ENCODE measurements at places on chromosomes 5 and 9.
A peak's percentile ranks its signal among the peaks of the same experiment; 100 is the strongest.

DNA sequence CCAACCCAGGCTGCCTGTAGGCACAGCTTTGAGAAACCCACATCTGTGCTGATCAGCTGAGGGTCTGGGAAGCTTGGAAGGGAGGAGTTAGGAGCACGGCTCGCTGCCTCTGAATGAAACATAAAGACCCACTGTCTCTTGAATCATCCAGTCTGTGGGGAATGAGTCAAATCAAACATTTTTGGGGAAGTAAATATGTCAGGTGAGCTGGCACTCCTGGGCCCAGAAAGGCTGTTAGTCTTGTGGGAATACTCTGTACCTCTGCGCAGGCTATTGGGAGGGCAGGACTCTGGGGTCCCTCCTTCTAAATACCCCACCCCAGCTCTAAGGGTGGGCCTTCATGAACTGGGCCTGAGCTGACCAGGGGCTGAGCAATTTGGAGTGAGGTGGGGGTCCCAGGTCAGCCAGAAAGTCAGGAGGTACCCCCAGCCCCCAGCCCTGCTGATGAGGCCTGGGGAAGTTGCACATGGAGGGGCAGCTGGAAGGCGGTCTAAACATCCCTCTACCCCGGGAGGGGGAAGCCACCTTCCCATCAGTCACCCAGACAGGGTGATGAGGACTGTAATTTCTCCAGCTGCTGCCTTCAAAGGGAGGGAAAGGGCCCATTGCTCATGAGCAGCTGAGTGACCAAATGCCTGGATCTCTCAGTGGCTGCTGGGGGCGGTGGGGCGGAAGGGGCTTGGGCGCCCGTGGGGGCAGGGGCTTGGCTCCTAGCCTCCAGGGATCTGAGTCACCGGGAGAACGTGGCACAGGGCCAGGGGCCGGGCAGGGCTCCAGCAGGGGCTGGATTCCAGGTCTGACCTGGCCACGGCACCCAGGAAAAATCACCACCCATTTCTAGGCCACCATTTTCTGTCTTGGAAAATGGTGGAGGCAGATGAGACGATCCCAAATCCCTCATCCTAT lies 10.8 kb downstream of the FIBCD1 start:
- DNase-seq = peak; percentile 63

- peak; percentile 38 for DNase-seq
Observed at GRCh38 chr5:131005963-131006684, 158.9 kb downstream of the HINT1 start.

- no peak for DNase-seq
Observed at GRCh38 chr5:12592228-12592627, 688.0 kb upstream of the CTNND2 start.

GRCh38 chr9:121156263-121156731 lies 45.4 kb downstream of the RAB14 start:
- DNase-seq = peak; percentile 93

DNA sequence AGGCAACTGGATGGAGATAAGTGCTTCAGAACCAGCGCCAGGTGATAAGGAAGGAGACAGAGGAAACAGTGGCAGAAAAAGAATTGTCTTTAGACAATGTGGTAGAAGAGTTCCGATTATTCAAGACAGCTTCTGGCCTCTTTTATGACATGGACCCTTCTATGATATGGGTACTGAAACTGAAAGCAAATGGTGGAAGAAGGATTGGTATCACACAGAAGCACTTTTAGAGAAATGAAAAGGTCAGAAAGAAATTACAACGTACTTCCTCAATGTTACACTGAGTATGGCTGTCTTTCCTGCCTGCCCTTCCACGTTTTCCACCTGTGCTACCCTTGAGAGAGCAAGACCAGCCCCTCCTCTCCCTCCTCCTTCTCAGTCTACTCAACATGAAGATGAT lies 959.3 kb downstream of the DNAH5 start:
- no peak for DNase-seq

GRCh38 chr5:155017610-155018009 lies 4.1 kb downstream of the KIF4B start:
- DNase-seq = no peak

GRCh38 chr5:159021136-159021900 lies 78.4 kb downstream of the EBF1 start:
- no peak for DNase-seq
